CD4-positive, CD25-positive, alpha-beta regulatory T cell (primary cell): ENCODE measurements at places on chromosomes 12 and 14.

DNA sequence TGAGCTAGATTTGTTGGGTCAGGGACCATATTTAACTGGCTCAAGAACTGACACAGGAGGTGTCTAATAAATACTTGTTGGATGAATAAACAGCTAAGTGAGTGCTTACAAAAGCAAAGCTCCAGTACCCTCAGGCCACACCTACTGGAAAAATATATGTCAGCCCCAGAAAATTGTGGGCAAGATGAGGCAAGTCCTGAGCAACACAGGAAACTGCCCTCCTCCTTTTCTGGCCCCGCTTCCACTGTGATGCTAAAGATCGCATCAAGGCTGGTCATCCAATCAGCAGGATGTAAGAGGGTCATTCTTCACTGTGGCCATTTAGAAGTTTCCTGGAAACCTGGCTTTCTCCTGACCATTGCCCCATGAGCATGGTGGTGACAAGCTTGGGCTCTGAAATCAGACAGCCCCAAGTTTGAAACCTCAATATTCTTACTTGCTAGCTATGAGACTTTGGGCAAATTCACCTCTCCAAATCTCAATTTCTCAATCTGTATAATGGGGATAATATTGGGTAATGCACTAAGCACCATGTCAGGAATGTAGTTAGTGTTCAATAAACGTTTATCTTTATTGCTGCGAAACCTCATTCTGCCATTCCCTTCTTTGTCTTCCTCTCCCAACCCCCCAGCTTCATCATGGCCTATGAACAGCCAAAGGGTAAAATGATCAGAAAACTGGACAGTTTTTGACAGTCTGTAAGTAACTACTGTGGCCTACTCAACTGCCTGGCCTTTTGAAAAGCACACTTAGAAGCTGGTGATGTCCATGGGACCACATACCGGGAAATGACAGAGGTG, 139.3 kb upstream of the PZP start:
- DNase-seq, result no peak

GRCh38 chr12:102917026-102917787, at the start of gene PAH:
TSS of gene PAH (minus strand) at chr12:102917244. CDS start at chr12:102917130, 114 bp downstream.
- DNase-seq, result peak; percentile 27

- DNase-seq, result no peak
Observed at GRCh38 chr14:89534902-89535685, 118.1 kb upstream of the FOXN3 start.

- no peak for DNase-seq
Observed at GRCh38 chr14:55366271-55366670, 45.4 kb downstream of the ATG14 start.

DNA sequence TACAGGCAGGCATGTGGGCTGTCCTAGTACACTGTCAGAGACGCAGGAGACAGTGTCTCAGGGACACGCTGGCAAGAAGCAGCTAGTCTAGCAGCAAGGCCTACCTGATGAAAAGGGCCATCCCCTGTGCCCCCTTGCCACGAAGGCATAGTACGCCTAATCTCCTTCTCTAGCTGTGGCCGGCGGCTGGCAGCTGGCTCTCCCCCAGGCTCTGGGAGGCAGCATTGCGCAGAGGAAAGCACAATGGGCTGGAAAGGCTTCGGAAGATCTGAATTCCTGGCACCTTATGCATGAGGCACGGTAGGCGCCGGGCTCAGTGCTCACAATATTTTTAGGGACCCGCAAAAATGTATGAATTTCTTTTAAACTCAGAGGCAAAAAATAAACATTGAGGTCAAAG, 16.0 kb upstream of the PLEKHH1 start:
- no peak for DNase-seq
